ENCODE measurements at places on chromosomes 11 and 22.

DNA sequence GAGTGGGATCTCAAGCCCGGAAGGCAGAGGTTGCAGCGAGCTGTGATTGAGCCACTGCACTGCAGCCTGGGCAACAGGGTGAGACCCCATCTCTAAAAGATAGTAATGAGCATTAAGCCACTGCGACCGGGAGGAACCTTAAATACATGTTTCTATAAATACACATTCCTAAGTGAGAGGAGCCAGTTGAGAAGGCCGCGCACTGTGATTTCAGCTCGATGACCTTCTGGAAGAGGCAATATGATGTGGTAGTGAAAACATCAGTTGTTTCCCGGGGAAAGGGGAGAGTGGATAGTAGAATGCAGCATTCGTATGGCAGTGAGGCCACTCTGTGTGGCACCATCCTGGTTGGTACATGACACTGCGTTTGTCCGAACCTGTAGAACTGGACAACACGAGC is 18.0 kb downstream of the PTDSS2 start:
- no peak for DNase-seq

DNA sequence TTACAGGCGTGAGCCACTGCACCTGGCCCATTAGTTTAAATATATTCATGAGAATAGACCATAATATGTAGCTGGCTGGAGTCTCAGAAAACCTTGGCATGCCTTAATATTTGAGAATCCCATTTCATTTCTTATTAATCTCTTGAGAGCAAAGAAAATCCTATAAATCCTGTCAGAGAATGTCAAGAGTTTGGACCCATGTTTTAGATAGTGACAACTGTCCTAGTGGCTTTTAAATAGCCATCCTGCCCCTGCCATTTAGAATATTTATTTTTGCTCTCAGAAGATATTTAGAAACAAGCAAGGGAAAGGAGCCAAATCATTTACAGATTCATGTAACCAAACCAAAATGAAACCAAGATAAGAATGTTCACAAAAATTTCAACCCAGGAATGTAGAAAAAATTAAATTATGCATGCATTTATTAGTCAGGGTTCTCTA is 107.2 kb downstream of the SWAP70 start:
- no peak for DNase-seq

DNA sequence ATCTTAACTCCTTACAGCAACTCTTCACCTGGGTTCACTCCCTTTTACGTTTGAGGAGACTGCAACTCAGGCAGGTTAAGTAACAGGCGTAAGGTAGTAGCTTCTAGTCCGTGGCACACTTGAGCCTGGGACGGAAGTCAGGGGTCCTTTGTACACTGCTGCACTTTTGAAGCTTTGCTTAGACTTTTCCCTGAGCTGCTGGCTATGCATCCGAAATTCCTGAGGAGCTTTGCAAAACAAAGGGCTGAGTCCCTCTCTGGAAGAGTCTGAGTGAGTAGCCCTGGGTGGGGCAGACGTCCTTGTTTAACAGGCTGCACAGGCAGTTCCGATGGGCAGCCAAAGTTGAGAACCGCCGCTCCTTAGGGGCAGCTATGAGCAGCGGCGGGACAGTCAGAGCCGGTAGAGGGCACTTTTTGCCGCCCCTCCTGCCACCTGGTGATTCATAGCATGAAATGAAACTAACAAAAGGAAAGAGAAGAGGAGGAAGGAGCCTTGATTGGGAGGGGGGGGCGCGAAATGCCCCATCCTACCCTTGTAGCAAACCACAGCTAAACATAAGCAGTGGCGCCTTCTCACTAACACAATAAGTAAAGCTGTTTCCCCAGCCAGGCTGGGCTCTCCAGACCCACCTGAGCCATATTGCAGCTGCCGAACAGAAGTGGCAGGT is 1.4 kb downstream of the TMEM109 start:
- DNase-seq, result no peak

DNA sequence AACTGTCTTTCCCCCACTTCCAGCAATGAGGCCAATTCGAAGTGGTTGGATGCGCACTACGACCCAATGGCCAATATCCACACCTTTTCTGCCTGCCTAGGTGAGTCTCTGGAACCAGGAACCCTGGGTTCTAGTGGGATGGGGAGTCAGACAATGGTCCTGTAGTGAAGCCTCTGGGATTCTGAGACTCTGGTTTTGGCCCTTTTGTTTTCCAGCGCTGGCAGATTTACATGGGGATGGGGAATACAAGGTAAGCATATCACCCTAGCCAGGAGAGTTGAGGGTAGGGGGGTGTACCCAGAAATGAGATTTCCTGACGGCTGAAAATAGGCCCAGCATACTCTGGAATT is 530 bp downstream of the BBS1 start:
- no peak for DNase-seq

GRCh38 chr11:131790586-131790985 is 420.2 kb downstream of the NTM start:
- no peak for DNase-seq

GRCh38 chr11:78219493-78220217 is 30.9 kb downstream of the USP35 start:
- no peak for DNase-seq

GRCh38 chr11:110465231-110465630 is 35.5 kb downstream of the FDX1 start:
- DNase-seq, result no peak

DNA sequence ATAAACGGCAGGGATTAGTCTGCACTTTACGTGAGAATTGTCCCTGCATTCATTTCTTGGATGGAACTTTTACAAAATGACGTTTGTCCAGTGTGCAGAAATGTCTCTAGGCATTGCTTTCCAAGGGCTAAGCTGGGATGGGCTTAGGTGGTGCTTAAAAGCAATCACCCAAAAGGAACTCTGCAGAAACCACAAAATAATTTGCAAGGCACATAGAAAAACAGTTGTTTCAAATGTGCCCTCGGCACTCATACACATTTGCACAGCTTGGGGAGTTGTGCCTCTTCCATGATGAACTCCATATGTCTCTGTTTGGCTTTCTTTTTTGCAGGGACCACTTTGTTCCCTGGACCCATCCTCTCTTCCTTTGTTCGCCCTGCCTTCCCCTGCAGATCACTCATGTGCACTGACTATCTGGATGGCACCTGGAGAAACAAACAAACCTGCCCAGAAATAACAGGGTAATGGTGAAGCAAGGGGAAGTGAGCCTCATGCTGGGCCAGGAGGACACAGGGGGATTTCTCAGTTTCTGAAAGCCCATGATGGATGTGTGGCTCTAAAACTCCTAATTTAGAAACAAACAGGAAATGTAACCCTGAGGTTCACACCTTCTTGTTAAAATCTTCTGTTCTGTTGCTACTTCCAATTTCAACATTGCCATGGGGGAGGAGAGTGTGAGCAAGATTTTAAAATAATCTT is 150.2 kb downstream of the SNX19 start:
- no peak for DNase-seq

GRCh38 chr11:60528934-60529333 is 13.7 kb downstream of the MS4A13 start:
- no peak for DNase-seq

DNA sequence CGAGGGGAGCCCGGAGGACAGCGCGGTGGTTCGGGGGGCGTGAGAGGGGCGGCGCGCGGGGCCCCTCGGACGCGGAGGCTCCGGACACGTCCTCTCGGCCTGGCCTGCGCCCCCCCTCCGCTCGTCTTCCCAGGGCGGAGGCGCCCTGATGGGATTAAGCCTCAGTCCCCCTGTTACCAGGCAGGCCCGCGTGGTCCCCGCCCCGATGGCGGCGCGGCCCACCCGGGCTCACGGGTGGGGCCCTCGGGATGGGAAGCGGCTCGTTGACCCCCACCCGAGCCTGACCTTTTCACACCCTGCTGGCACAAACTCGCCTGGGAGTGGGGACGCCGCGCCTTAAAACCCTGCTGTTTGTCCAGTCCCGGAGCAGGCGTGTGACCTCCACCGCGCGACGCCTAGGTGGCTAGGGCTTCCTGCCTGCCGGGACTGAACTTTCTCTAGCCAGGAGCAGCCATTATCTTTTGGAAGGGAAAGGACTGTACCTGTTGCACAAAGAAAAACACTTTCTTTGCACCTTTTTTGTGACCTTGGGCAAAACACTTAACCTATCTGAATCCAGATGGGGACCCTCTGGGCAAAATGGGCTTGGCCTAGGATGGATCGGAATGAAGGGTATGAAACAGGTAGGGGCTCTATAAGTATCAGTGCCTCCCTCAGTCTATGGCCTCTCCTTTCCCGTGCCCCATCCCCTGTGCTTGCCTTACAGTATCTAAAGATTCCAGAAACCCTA is 1.0 kb downstream of the KIAA1671 start:
- no peak for DNase-seq

DNA sequence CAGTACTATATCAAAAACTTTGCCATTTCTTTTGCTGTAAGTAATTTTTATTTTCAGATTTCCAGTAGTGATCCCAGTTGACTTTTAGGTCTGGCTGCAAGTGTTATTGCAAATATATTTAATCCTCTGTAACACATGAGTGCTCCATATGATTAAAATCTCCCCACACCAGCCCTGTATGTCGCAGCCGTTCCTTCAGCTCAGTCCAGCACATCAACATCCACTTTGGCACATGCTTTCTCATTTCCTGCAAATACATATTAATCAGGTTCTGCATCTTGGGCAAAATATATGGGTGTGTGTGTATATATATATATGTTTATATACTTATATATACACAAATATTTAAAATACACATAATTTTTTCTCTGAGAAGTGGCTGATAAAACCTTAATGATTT is 919.5 kb downstream of the JRKL start:
- no peak for DNase-seq

- DNase-seq, result no peak
These were observed 251.8 kb upstream of the BLID start for GRCh38 chr11:122367809-122368231.

DNA sequence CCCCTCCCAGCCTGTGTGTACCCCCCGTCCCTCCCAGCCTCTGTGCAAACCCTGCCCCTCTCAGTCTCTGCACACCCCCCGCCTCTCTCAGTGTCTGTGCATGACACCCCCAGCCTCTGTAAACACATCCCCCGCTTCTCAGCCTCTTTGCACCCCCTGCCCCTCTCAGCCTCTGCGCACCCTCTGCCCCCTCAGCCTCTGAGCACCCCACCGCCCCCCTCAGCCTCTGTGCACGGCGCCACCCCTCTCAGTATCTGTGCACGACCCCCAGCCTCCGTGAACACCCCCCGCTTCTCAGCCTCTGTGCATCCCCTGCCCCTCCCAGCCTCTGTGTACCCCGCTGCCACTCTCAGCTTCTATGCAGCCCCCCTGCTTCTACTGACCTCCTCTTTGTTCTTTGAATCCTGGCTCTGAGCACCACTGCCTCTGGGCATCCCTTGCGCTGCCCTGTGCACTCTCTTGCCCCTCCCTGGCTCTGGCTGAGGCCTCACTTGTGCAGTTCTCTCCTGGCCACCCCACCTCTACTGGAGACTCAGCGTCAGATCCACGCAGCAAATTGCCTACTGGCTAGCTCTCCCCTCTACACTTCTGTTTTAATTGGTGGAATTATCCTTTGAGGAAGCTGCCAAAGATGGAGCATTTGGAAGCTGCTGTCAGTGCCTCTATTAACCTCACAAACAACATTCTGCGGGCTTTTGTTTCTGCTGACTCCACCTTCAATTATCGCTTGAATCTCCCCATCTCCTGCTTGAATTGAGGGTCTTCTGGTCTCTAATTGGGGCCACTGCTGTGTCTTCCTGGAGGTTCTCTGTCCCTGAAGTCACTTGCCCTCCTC is 838.6 kb downstream of the TBC1D22A start:
- no peak for DNase-seq

All from esophagus squamous epithelium (tissue), 5 donors.